DMS79 (cell line): ENCODE measurements at places on chromosomes 3 and 15.
A peak's percentile ranks its signal among the peaks of the same experiment; 100 is the strongest.

- DNase-seq: no peak
Observed at GRCh38 chr3:141388823-141389621, 20.7 kb downstream of the ZBTB38 start.

DNA sequence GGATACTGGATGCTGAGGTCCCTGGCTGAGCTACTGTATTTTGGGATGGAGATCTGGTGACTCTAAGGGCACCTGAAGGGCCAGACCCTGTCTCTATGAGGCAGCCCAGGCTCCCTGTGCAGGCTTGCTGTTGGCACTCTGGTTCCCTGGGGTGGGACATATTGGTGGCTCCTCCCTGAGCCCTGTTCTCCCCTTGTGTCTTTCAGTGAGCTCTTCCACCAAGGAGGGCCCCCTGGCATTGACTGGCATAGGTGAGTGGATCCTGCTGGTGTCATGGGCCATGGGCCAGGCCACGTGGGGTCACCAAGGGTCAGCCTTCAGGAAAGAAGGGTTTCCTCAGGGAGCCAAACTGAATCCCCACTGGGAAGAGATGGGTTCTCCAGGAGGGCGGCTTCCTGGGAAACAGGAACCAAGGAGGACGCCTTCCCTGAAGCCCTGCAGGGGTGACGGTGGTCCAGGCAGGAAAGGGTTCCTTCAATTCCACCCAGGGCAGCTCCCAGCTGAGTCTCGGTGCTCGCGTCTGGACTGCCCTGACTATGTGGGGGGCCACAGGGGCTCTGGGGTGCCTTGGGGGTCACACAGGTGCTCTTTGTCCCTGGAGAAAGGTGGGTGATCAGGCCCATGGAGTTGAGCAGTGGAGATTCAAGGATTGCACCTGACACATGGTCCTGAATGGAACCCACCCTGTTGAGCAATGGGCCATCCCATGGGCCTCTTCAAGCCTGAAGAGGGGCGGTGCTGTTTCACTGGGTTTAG is 220.4 kb downstream of the SNRPN start:
- no peak for DNase-seq

DNA sequence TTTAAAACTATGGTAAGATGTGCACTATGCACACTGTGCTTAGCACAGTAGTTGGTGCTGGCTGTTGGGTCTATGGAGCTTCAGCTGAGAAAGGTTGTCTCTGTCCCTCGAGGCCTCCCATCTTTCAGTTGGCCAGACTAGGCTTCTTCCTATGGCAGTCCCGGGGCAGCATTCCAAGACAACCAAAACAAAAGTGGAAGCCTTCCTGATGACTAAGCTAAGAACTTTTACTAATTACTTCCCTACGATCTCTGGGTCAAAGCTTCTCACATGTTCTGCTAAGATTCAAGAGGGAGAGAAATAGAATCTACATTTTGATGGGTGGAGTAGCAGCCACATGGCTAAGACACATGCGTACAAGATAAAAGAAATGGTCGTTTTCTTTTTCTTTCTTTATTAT is 342.8 kb downstream of the TUSC7 start:
- DNase-seq: no peak

DNA sequence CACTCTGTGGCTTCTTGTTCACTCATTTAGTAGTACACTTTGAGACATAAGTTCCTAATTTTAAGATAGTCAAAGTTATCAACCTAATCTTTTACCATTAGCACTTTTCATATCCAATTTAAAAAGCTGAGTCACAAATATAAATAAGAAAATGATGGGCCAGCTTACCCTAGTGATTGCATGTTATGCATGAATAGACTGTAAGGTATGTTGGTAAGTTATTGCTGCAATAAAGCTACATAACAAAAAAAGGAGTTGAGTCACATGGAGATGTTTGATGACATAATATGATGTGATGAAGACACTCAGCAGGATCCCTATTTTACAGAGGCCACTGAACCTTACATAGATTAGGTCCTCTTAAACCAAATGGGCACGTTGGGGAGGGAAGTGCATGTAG is 161.3 kb downstream of the OCA2 start:
- no peak for DNase-seq

- peak; percentile 0 for DNase-seq
Observed at GRCh38 chr15:68550498-68551295, 28.1 kb upstream of the CORO2B start.

GRCh38 chr15:48046813-48047438 is 73.9 kb upstream of the SLC24A5 start:
- DNase-seq: no peak

- DNase-seq: peak; percentile 20
Observed at GRCh38 chr3:49813497-49814174, at the start of gene UBA7. Gene UBA7, minus strand, starts transcription at chr3:49813953. Its CDS starts 166 bp downstream, at chr3:49813787.
